CD14-positive monocyte (primary cell): ENCODE measurements at places on chromosomes 4 and X.

GRCh38 chrX:110050901-110051300, 48.0 kb downstream of the TMEM164 start:
- DNase-seq = no peak

- no peak for DNase-seq
Measured at GRCh38 chr4:24794916-24795665, at the start of gene SOD3. Gene SOD3 (plus strand): TSS chr4:24795573. CDS start chr4:24799522, 3,949 bp downstream.

DNA sequence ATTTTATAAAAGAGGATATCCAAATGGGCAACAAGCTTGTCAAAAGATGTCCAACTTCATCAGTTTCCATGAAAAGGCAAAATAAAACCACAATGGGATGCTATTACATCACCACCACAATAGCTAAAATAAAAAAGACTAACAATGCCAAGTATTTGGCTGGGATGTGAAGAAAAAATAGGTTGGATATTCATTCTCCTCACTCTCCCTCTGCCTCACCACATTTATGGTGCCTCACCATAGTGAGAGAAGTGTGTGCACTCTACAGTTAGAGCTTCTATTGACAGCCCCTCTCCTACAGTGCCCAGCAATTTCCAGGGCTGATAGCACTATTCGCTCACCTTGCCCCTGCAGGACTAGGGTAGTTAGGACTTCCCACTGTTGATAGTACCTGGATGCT, 25.5 kb downstream of the VEGFC start:
- DNase-seq = no peak

DNA sequence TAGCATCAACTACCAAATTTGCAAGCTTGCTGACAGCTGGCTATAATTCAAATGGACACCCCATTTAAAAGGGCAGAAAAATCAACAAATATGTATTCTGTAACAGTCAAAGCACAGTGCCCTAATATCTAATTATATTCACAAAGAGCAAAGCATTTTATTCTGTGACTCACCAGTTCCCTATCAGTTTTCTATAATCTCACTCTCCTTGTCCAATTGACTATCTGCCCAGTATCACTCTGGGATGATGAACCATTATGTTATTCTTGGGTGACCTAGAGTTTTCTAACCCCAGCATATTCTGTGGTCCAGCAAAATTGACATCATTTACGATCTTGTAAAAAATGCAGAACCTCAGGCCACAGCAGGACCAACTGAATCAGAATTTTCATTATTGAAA, 82.0 kb upstream of the FREM3 start:
- DNase-seq = no peak

GRCh38 chr4:112510291-112511092, 5.5 kb downstream of the NEUROG2 start:
- DNase-seq = no peak

DNA sequence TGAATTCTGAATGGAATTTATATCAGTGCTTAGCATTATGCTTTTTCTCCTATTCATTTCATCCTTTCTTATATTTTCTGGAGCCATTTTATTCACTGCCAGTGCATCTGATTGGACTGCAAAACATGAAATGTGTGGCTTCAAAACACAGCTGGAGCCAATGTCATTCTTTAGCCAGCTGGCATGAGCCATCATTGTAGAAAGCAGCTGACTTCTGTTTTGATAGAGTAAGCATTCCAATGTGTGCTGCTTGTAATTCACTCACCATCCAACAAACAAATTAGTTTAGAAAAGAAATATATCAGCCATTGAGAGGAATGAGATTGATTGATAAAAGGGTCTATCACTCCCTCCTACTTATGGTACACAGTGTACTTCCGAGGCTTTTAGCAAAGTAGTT, 2616.0 kb downstream of the ARAP2 start:
- DNase-seq = no peak

DNA sequence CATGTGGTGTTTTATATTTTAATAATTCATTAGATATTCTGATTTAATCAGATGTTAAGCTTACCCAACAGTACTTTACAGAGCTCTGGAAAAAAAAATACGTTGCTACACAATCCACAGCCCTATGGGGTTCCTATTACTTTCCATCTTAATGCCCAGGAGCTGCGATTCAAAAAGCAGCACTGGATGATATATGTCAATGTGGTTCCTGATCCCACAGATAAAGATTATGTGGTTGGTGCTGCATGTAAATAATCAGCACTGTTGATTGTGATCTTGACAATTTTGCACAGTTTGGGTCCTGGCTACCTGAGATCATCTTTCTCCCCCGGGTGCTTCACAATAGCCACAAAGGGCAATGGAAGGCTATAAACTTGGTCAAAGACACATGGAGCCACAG, 72.7 kb upstream of the DCLK2 start:
- DNase-seq = no peak

DNA sequence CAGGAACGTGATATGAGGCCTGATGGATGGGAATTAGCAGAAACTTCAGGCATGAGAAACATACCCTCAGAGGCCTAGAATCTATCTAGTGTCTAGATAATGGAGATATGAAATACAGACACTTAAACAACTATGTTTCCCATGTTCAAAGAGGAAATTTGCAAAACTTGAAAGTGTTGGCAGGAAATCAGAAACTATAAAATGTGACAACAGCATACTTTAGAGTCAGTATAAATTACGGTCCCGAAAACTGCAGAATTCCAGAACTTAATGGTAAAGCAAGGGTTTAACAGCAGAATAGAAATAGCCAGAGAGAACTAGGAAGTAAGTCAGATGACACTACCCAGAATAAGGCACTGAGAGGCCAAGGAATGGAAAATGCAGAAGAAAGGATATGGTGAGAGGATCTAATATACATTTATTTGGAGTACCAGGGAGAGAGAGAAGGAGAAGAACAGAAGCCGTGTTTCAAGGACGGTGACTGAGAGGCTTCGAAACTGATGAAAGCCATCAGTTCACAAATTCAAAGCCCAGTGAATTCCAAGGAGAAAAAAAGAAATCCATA, 7.4 kb downstream of the HTT-AS start:
- no peak for DNase-seq

GRCh38 chrX:102085706-102086105, 39.8 kb upstream of the TCEAL2 start:
- no peak for DNase-seq

GRCh38 chr4:68655764-68656444, 14.5 kb downstream of the UGT2B15 start:
- DNase-seq = no peak

DNA sequence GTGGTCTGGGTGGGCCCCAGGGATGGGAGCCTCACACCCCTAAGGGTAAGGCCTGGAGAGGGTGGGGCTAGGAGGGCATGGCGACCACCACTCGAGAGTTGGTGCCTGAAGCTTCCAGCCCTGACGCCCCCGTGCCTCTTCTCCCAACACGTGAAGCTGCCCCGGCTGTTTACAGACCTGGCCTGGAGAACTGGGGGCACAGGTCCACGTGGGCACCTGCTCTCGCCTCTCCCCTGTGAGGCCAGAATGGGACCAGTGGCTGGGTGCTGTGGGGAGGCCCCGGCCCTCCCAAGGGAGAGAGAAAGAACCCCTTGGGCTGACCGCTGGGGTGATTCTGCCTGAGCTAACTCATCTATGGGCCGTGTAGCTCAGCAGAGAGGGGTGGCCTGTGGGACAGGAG, 15.5 kb downstream of the NAT8L start:
- DNase-seq = no peak

DNA sequence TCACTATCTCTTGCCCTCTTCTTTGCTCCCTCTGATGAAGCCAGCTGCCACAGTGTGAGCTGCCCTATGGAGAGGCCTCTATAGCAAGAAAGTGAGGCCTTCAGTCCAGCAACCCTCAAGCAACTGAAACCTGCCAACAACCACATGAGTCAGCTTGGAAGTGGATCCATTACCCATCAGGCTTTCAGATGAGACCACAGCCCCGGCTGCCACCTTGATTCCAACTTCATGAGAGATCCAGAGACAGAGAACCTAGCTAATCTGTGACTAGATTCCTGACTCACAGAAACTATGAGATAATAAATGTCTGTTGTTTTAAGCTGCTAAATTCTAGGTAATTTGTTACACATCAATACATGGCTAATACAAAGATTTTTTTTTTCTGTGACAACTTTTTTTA, 20.4 kb upstream of the WAS start:
- DNase-seq = no peak

GRCh38 chr4:138647433-138647832, 368.1 kb upstream of the NOCT start:
- no peak for DNase-seq

GRCh38 chr4:14076776-14077175, 449.3 kb upstream of the BOD1L1 start:
- peak; percentile 6 for DNase-seq

GRCh38 chr4:157819693-157820464, 352.9 kb downstream of the GASK1B start:
- DNase-seq = no peak

DNA sequence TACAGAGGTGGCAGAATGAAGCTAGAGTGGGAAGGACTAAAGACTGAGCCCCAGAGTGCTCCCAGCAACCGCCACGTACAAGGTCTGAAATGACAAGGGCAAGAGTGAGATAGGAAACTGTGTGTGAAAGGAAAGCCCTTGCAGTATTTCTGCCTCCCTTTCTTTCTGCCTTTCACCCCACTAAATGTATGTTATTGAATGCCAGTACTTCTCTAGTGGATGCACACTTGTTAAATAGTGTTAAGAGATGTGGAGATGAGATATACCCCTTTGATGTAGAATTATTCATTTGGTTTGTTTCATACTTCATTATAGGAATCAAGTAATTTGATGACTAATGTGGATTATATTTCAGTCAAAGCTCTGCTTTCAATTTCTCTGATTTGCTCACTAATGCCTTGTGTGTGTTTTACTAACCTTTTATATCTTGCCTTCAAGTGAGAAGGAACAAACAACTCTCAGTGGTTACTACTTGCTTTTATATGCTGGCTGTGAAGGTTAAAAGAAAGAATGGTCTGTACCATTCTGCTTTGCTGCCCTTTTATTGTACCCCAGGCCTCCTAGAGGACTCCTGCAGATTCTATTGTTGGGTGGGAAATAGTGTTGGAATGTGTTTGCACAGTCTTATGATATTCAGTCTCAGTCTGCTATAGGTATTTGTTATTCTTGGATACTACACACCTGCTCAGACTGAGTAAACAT, 8.0 kb upstream of the ANXA3 start:
- DNase-seq = no peak

DNA sequence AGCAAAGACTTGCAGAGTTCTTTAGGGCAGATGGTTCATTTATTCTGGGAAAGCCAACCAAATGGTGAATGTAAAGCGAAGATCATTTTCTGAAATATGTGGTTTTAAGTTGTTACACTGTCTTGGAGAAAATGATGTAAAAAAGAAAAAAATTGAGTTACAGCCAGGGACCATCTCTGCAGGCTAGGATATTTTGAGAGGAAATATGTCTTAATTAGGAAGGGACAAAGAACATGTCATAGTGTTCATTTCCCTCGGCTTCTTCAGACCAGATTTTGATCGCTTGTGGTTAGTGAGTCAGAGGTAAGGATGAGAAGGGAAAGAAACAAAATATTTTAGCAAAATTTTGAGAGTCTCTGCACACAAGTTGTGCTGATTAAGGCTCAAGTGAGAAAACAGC, 59.0 kb upstream of the C1QTNF7 start:
- no peak for DNase-seq

DNA sequence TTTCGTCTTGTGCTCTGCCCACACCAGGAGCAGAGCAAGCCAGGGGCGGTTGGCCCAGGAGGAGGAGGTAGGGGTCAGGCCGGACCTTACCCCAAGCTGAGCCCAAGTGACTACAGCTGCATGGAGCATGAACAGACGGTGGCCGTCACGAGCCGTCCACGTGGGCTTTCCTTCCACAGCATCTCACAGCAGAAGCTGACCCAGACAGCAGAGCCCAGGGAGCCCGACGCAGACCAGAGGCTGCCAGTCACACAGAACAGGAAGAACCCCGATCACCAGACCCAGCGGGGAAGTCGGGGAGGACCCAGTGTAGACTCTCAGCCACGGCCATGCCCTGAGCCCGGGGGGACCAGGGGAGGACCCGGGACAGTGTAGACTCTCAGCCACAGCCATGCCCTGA, 58.0 kb downstream of the FAM53A start:
- no peak for DNase-seq

- peak; percentile 71 for DNase-seq
Measured at GRCh38 chrX:153032397-153033118, 23.7 kb upstream of the PNMA3 start.

DNA sequence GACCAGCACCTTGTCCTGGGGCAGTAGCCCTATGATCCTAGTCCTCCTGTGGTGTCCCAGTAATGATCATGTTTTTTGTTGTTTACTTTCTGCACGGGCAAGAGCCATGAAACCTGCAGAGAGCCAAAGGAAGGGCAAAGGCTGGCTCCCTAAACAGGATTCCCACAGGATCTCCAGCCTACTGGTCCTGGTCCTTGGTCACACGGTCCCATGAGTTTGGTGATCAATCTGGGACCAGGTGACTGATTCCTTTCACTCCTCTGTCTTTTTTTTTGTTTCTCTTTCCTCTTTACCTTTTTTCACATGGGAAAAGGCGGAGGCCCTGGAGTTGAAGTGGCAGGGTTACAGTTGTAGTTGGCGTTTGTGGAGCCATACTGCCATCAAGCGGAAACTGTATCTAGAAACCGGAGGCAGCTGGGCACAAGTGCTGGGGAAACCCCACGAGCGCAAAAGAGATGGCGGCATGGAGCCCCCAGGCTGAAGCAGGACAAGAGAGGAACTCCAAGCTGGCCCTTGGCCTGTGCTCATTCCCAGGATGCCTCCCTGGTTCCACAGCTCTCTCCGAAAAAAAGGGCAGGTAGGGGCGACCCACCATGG, 34.6 kb downstream of the NBDY start:
- DNase-seq = no peak

DNA sequence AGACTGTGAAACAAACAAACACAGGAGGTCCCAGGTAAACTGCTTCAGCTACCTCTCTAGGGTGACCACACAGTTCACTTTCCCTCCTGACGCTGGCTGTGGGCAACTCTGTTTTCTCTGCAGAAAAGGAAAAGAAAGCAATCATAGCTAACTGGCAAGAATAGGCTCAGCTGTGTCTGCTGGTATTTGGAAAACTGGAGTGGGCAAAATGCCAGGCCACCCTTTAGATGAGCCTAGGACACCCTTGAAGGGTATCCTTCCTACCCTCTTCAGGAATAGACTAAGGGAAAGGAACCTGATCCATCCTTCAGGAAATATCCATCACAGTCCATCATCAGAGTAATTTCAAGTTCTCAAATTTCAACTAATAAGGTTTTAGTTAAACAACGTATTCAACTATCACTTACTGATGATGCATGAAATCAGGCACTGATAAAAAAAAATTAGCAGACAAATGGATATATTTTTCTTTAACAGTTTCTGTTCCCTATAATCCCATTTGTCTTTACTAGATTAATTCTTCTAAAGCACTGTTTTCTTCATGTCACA, 60.9 kb downstream of the CAMK2D start:
- no peak for DNase-seq

DNA sequence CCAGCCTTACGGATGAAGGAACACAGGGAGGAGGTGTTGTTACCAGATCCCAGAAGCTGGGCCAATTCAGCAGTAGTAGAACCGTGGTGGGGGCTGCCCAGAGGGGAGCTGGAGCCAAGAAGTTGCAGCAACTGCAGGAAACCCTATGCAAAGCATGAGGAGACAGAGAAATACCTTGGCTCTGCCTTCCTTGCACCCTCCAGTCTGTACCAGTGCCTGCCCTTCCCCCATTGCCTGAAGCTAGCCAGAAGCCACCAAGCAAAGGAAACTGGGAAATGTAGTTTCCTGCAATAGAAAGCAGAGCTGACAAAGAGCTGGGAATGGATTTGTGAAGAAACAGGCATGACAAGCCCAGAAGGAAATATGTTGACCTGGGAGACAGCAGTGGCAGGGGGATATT, 108.7 kb upstream of the FUNDC1 start:
- no peak for DNase-seq
